ENCODE measurements at places on chromosomes 4 and X.

DNA sequence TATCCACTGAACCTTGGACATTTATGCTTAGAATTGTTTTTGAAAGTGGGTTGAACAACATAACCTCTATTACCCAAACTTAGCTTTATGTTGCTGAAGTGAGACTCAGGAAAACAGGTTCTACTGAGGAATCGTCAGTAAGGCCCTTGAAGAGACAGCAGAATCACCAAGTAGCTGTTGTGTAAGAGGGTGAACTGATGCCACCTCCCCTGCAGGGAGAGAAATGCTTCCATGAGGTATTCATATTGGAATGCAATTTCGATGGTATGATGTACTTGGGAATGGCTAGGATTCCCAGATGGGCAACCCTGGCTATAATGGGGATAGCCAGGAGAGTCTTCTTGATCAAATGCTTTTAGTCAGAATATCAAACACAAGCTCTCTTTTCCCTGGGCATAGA is 4.1 kb upstream of the SCRG1 start:
- DNase-seq, result no peak

DNA sequence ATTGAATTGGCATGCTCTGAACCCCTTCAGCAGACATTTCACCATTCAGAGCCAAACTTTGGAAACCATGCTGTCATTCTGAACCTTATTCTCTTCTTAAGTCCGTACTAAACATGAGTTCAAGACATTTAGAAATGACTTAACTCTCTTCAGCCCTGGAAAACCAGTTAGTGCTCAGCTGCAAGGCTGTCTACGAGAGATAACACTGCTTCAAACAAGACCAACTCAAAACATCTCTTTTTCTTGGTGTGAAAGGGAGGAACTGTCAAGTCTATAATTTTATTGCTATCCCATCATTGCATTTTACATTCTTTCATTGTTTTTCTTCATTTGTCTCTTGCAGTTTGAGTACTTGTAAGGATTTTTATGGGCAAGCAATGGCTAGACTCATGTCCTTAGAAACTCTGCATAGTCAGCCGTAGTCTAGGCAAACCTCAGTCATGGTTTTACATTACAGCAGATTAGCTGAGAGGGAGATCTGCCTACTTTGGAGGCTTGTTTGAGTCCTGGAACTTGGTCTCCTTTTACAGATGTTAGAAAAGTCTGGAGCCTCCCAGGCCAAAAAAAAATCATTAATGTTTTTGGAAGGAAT is 120.6 kb upstream of the JADE1 start:
- DNase-seq, result no peak

DNA sequence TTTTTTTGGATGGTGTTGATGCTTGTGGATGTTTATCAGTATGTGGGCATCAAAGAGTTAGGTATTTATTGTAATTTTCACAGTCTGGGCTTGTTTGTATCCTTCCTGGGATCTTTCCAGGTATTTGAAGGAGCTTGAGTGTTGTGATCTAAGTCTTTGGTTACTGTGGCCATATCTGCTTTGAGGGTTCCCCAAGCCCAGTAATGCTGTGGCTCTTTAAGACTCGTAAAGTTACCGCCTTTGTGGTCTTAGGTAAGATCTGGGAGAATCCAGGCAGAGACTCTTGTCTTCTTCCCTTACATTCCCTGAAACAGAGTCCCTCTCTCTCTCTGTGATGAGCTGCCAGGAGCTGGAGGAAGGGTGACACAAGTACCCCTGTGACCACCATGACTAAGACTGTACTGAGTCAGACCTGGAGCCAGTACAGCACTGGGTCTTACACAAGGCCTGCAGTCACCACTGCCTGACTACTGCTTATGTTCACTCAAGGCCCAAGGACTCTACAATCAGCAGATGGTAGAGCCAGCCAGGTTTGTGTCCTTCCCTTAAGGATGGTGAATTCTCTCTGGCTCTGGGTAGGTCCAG is 62.2 kb downstream of the FMR1NB start:
- no peak for DNase-seq

DNA sequence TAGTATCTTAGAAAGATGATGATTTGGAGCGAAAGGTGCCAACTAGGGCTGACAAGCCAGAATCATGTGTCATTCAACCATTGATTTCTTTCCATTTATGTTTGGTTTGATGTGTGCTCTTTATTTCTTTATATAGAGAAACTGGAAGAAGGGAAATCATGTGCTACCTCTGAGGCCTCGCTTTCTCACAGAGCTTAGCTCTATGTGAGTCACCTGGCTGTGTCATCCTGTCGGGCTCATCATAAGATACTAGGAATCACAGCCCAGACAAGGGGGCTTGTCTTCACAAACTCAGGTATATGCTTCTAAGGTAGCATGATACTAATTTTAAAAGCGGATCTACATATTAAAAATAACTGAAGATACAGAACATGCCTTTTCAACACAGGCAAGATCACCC is 81.7 kb upstream of the GPM6B start:
- DNase-seq, result no peak

- no peak for DNase-seq
Measured at GRCh38 chrX:29744966-29745365, 470.4 kb upstream of the MAGEB2 start.

DNA sequence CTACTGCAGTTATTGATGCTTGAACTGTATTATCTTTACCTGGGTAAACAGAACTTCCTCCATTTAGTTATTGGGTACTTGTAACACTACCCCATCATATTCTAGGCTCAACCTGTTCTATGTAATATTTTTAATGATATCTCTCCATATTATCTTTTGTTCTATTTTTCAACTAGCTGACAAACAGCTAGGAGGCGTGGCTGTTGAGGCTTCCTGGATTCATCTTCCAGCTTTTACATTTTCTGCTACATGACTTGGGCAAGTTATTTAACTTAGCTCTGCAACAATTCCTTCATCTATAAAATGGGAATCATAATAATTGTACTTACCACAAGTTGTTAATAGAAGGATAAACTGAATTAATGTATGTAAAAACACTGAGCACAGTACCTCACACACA is 349.3 kb downstream of the PTTG2 start:
- DNase-seq, result no peak

- no peak for DNase-seq
Measured at GRCh38 chrX:41313419-41313818, 20.5 kb upstream of the DDX3X start.

- peak; percentile 81 for DNase-seq
Measured at GRCh38 chrX:130268449-130269170, at the start of gene ZNF280C. ZNF280C (minus strand) TSS chrX:130268899; CDS start chrX:130260449, 8,450 bp downstream.

- DNase-seq, result no peak
Measured at GRCh38 chr4:9600246-9600645, 156.0 kb downstream of the DEFB131A start.

DNA sequence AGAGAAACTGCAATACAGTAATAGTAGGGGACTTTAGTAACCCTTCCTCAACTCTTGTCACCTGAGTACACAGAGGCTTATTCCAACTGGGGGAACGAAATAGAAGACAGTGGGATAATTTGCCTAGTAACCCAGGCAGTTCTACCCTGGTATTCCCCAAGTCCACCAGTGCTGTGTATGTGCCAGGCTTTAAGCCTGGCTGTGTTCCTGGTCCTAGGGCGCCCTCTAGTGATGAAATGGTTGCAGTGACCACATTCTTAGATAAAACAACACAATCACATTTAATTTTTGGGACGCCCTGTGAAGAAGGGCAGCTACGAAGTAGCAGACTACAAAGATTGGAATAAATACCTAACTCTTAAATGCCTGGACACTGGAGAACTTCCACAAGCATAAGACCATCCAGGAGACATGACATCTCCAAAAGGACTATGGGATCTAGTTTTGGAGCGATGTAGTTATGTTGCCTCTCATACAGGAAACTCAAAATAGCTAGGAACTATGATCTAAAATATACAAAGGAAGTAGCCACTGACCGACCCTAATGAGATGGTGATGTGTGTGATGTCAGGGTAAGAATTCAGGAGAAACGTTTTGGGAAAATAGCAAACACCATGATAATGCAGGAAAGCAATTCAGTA is 288.5 kb upstream of the ZCCHC13 start:
- peak; percentile 12 for DNase-seq

- DNase-seq, result no peak
Measured at GRCh38 chr4:144906181-144906925, 191.6 kb downstream of the ANAPC10 start.

GRCh38 chrX:2708021-2708420 is 16.9 kb downstream of the CD99 start:
- DNase-seq, result no peak

- no peak for DNase-seq
Measured at GRCh38 chr4:113979148-113979904, at the start of gene ARSJ. ARSJ (minus strand) TSS chr4:113979647; CDS start chr4:113978834, 813 bp downstream.

GRCh38 chr4:143099693-143100092 is 85.0 kb upstream of the USP38 start:
- DNase-seq, result no peak

DNA sequence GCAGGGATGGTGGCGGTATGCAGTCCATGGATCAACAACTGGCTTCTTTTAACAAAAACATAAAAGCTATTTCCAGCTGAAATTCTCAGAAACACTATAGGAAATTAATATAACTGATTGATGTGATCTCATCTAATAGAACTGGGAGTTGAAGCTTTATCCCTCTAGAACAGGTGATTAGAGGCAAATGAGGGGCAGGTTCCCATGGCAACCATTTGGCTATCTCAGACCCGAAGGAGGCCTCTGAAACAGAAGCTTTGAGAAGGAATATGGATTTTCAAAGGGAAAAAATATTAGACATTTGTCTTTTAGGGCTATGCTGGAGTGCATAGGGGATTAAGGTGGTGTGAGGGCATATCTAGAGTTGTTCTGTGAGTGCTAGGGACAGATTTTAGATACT is 50.0 kb downstream of the IGSF1 start:
- no peak for DNase-seq

DNA sequence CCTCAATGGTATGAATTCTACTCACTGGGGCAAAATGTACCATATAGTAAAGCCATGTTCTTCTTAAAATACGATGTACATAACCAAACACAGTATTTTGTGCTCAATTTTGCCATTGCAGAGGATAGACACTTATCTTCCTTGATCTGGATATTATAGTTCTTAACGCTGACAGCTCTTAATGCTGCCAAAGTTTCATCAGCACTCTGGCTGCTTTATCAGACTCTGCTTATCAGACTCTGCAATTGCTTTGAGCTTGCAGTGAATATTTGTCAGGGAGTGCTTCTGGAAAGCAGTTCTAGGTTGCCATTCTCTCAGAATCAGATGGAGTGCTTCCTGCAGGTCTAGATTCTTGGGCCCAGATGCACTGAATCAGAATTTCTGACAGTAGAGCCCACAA is 863.1 kb downstream of the CCSER1 start:
- DNase-seq, result no peak

DNA sequence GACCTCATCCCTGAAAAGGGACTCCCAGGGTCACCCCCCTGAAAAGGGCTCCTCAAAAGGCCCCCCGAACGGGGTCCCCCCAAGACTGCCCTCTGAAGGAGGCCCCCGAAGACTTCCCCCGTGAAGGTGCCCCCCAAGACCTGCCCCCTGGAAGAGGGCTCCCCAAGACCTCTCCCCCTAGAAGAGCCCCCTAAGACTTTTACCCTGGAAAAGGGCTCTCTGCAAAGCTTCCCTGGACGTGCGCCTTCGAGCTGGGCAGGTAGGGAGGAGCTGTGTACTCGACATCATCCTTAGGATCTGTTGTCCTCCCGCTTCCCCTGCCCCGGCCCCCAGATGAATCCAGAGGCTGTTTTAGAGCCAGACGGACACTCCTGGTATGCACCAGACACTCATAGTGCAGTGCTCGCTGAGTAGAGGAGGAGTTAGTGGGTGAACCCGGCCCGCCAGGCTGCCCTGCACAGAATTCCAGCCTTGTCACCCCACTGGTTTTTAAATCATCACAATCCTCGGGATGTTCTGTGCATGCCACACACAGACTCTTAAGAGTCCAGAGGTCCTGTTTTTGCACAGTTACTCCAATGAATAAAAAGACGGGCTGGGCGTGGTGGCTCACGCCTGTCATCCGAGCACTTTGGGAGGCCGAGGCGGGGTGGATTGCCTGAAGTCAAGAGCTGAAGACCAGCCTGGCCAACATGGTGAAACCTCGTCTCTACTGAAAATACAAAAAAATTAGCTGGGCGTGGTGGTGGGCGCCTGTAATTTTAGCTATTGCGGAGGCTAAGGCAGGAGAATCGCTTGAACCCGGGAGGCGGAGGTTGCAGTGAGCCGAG is 5.7 kb upstream of the SLC25A6 start:
- DNase-seq, result no peak

- DNase-seq, result no peak
Measured at GRCh38 chr4:102116121-102116520, 229.2 kb downstream of the SLC39A8 start.

DNA sequence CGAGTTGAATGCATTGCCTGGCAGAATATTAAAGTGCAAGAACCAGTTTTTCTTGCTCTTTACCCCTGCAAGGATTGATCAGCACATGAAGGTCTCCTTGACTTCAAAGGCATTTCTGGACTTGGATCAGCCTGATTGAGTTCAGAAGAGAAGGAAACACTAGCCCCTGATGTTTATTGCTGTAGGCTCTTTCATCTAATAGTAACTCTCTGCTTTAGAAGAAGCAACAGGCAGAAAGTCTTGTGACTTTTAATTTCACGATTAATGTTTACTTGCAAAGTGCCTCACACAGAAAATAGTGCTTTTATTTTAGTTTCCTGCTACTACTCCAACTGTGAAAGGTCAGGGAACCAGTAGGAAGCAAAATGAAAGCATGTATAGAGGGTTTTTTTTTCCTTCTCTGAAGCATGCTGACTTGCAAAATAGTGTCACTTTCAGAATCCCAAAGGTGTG is 69.1 kb downstream of the PCDH7 start:
- no peak for DNase-seq

GRCh38 chrX:39477762-39478120 is 620.0 kb downstream of the BCOR start:
- no peak for DNase-seq

- no peak for DNase-seq
Measured at GRCh38 chrX:15860921-15861320, 6.3 kb upstream of the AP1S2 start.

DNA sequence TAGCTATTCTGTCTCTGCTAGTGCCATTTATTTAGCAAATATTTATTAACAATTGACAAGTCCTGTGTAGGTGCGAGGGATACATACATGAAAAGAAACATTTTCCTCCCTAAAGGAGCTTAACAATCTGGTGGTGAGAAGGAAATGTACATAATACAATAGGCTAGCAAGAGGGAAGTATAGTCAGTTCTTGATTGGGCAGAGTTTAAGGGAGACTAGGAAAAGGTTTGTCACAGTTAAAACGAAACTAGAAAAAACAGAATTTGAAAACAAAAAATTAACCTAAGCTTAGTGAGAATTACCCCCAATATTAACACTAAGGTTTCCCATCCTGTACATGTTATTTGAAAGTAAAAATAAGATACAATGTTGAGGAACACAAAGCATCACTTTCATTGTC is 8.6 kb upstream of the MAML3 start:
- DNase-seq, result no peak

GRCh38 chr4:37976507-37976906 is 16.3 kb downstream of the PTTG2 start:
- DNase-seq, result no peak

- no peak for DNase-seq
Measured at GRCh38 chrX:574251-574650, 56.3 kb upstream of the SHOX start.

GRCh38 chr4:88985088-88985773 is 71.8 kb downstream of the FAM13A start:
- DNase-seq, result no peak

Measured in stimulated activated CD4-positive, alpha-beta T cell treated with anti-CD3 and anti-CD28 coated beads, Interleukin-1b, Interleukin-23, amount 100 ng/mL, for 1 hour (primary cell).